ENCODE measurements at places on chromosomes 6 and 20.
A peak's percentile ranks its signal among the peaks of the same experiment; 100 is the strongest.

GRCh38 chr6:53830366-53830765, 35.6 kb downstream of the LRRC1 start:
- no peak for DNase-seq

DNA sequence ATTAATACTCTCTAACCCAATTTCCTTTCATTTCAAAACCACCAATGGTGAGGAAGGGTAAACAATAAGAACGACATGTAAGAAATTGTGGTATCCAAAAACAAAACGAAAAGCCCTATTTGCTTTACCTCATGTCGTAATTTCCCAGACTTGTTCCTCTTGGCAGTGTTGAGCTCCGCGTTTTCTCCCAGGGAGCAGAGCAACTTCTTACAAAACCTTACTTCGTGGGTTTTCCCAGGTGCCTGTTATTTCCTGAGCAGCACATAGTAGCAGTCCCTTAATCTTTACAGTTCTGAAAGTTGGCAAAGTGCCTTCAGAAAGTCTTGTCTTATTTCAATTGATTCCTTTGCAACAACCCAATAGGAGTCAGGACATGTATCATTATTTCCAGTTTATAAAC, 207.9 kb upstream of the MARCKS start:
- no peak for DNase-seq

GRCh38 chr6:38481211-38481836, 158.4 kb downstream of the BTBD9 start:
- no peak for DNase-seq

- no peak for DNase-seq
Measured at GRCh38 chr6:22069306-22069800, 227.5 kb downstream of the PRL start.

DNA sequence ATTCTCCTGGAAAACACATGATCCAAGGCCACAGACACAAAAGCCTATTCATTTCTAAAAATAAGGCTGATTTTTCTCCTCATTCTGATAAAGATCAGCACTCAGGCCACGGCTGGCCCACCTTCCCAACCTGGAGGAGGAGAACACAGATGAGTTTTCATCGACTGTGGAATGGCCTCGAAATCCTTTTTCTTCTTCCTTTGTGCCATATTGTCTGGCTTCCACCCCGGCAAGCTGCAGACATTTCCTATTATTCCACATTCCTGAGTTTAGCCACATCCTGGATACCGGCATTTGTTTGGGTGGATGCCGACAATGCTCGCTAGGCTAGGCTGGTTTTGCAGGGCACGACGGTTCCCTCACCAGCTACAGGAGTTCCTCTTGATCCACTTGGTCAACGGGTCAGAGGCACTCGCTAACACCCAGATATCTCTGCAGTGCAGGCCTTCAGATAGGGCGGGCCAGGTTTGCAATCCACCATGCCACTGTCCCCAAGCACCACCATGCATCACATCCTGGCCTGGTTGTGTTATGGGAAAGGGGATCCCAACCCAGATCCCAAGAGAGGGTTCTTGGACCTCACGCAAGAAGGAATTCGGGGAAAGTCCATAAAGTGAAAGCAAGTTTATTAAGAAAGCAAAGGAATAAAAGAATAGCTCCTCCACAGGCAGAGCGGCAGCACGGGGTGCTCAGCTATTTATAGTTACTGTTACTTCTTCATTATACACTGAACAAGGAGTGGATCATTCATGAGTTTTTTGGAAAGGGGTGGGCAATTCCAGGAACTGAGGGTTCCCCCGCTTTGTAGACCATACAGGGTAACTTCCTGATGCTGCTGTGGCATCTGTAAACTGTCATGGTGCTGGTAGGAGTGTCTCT, 4.2 kb upstream of the CTSZ start:
- no peak for DNase-seq

- DNase-seq = no peak
Measured at GRCh38 chr6:128950864-128951263, 67.9 kb downstream of the LAMA2 start.

GRCh38 chr6:148893073-148893472, 146.2 kb downstream of the UST start:
- DNase-seq = no peak

DNA sequence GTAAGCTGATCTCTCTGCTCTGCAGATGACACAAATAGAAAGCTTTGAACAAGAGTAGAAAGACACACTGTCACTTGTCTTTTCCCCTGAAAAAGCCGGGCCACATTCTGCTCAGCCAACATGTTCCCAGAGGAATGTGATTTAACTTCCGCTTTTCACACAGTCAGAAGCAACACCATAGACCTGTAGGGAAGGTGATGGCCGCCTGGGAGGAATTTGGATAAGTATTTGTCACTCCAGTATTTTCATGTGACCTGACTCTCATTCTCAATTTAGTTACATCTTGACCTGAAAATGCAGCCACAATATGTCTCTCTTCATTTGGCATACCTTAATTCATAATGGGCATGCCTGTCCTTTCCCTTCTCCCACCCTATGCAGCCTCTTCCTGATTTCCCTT, 2.0 kb upstream of the GRM1 start:
- DNase-seq = no peak

DNA sequence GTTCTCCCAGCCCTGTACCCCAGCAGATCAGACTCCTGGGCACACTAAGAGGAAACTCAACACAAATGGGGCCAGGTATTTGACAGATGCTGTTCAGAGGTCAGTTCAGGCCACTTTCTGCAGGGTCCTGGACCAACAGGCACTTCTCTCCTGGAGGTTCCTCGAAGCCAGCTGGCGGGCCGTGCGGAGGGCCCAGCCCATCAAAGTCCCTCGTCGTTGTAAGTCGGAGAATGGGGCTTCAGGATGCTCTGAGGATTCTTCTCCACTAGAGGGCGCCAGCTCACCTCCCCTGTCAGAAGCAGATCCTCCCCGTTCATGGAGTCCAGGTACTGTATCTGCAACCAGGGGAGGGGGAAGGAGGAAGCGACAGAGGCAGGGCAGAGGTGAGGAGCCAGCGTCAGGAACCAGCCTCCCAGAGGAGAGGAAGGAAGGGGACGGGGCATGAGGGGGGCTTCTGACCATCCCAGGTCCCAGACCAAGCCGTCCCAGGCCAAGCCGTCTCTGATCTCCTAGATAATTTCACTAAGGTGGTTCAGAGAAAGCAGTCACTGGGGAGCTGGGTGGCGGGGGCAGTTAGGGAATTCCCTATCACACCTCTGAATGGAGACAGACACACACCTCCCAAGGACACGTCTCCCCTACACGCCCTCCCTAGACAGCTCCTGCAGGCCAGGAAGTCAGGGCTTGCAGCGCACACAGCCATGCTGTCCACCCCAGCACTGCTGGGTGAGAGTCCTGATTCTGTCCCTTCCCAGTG, 11.7 kb upstream of the FAM83C start:
- DNase-seq = peak; percentile 54

- no peak for DNase-seq
Measured at GRCh38 chr6:11730641-11731040, 48.0 kb downstream of the ADTRP start.

DNA sequence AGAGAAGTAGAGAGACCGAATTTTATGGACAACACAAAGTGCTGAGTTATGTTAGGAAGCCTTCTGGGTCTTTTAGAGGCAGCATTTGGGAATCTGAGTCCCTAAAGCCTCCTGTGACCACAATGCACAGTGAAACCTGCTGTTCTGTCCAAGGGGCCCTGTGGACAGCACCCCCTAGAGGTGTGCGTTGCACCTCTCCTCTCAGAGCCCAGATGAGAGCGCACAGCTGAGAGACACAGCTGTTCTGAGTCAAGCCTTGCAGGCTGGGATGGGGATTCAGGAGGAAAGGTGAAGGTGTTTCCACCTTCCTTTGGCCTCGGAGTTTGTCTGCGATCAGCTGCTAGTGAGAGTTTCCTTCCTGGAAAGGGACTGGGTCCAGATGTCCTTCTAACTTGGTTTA, 13.0 kb downstream of the PCK1 start:
- no peak for DNase-seq

DNA sequence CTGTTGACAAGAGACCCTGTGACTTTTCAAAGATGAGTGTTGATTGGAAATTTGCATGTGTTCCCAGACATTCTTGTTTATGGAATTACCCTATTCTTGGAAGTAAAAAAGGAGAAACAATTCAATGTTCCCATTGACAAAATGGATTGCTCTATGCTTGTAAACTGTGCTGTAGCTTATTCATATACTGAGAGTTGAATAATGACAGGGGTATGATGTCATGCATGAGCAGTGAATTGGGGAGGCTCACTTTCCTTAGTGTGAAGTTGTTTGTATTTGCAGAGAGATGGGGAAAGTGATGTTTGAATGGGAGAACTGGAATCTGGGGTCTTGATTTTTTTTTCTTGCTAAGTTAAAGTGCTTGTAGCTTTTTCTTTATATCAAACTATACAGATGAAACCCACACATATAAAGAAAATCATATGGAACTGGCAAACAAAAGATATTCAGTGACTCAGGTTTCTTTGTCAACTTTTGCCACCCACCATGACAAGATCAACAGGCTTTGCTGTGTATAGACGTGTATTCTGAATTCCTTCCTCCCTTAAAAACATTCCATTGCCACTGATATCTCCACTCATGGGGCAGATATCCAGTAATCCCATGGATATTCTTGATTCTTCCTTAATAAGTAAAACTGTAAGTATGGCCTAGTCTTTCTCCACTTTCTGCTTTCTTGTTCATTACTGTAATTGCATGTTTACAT, 97.8 kb upstream of the JAG1 start:
- DNase-seq = no peak

- no peak for DNase-seq
Measured at GRCh38 chr20:21028921-21029320, 77.2 kb downstream of the LINC00237 start.

GRCh38 chr6:63236398-63236817, 25.1 kb downstream of the FKBP1C start:
- DNase-seq = no peak

DNA sequence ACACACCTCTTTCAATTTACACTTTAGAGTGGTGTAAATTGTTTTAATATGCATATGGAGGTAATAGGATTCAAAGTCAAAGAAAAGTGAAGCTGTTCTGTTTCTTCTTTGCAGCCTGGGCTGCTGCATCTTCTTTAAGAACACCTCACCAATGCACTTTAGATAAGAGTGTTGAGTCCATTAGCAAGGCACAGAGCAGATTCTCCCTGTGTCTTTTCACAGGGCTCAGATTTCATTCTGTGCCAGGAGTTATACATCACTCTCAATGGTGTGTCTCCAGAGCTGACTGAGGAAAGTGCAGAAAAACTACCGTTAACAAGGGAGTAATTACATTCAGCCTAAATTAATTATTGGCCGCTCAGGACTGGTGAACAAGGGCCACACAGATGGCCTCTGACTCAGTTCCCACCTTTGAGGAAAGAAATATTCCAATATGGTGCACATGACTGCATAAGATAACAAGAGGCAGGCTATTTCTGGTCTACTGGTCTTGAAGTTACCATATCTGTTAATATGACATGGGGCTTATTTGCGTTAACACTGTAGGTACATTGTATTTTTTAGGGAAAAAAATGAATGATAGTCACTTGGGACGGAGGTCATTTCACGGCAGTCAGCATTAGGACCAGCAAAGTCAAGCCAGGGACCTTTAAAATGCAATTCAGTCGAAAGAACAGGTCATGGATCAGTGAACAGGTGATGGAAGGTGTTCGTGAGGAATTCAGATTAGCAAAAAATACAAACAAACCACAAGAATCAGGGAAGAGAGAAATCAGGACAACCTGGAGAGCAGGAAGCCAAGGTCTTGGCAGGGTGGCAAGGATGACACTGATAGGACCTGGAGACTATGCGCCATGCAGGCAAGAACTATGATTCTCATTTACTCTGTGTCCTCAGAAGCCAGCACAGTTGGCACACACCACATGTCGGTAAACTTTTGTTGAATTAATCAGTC, 203.7 kb downstream of the TBX18 start:
- no peak for DNase-seq

DNA sequence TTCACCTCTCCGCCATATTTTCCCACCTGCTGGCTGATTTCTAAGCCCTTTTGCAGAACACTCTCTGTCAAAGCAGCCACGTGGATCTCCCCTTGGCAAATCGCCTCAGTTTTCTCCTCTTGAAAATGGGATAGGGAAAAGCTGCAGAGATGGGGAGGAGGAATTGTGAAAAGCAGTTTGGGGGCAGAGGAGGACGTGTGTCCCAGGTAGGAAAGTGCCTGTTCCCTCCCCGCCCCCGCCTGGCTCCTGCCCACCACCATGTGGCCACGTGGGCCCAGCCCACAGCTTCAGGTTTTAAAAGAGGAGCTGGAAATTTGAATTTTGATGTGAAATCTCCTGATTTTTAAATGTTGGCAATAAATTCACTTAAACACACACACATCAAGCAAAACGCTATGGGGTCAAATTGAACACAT, 3.6 kb upstream of the CEBPB start:
- no peak for DNase-seq

GRCh38 chr6:158698931-158699330, 49.1 kb downstream of the SYTL3 start:
- no peak for DNase-seq

- no peak for DNase-seq
Measured at GRCh38 chr6:56978530-56978929, 23.6 kb downstream of the BEND6 start.

GRCh38 chr6:17754254-17754653, 47.5 kb upstream of the NUP153 start:
- no peak for DNase-seq

GRCh38 chr6:143708889-143709288, 31.1 kb downstream of the PHACTR2 start:
- DNase-seq = no peak

GRCh38 chr20:19457611-19458010, 245.2 kb downstream of the SLC24A3 start:
- no peak for DNase-seq

DNA sequence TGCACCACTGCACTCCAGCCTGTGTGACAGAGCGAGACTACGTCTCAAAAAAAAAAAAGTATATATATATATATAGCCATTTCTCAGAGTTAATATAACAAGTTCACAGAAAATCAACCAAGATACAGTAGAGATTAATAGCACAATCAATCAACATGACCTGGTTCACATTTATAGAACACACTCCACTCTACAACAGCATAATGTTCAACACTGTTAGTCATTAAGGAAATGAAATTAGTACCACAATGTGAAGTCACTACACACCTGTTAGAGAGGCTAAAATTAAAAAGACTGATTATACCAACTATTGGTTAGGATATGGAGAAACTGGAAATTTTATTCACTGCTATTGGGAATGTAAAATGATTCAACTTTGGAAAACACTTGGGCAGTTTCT, 387.7 kb downstream of the QKI start:
- DNase-seq = no peak

DNA sequence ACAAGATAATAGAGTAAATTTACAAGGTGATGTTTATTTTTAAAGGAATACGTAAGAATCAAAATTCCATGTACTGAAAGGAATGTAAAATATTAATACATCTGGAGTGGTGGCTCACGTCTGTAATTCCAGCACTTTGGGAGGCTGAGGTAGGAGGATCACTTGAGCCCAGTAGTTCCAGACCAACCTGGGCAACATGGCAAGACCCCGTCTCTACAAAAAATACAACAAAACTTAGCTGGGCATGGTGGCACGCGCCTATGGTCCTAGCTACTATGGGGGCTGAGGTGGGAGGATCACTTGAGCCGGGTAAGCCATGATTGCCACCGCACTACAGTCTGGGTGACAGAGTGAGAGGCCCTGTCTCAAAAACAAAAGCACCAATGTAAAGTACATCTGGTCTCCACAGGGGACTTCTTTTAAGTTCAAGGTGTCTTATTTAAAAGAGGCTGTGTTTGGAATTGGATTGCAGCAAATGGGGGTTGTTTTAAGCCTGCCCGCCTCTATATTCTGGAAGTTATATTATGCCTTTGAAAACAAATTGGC, 36.9 kb downstream of the ARID1B start:
- no peak for DNase-seq

All from KG1 (cell line).